ENCODE measurements at places on chromosomes 4 and X. TPM values are rescaled to one million over a fixed set of nuclear protein-coding genes. Genes with fewer than 3 reads are reported as not detected.

- no peaks in the 10 kb centered on the region for H3K4me1 ChIP-seq
- H3K4me3 ChIP-seq = no peak overlapping the region
- no peak for DNase-seq
- no peaks in the 10 kb centered on the region for H3K36me3 ChIP-seq
These were observed 371.7 kb downstream of the BCOR start for GRCh38 chrX:39725928-39726619.

DNA sequence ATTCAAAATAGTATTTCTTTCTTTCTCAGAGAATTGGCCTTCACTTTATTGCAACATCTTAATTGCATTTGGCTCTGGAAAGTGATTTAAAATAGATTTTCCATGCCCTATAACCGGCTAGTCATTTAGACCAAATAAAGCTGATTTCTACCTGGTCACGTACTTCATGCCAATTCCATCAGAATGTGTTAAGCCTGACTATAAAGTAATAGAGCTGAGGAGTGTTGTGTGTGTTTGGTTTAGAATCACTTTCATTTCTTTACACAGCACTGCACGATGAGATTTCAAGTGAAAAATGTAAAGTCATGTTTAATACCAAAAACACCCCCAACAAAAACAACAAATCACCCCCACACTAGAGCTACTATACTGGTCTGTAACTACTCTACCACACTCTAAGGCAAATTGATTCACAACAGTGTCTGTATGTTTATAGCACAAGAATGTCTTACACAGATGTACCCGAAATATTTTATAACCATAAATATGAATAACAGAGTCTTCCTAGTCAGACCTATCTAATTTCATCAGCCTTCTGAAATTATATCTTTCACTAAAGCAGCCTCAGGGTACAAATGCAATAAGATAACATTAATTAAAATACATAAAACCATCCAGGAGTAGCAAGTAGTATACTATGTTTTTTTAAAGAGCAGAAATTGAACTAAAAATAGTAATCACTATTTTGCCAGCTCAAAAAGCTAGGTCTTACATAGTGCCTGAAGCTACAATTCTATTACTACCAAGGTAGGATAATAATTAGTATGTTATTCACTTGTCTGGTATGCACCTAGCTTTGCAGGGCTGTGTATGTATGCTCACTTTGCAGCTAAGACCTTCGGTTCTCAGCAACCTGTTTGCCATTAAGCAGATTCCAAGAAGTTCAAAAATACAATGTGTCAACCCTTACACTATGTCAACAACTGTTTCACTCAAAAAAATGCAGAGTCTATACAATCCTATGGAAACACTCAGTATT lies 28.4 kb downstream of the APBB2 start:
- H3K36me3 ChIP-seq = no peaks in the 10 kb centered on the region
- H3K4me3 ChIP-seq = no peak overlapping the region
- no peaks in the 10 kb centered on the region for H3K27me3 ChIP-seq
- H3K27ac ChIP-seq = no peak overlapping the region
- DNase-seq = no peak

GRCh38 chr4:120874792-120875774 lies 47.4 kb downstream of the PRDM5 start:
- H3K4me3 ChIP-seq = no peak overlapping the region
- DNase-seq = no peak
- no peaks in the 10 kb centered on the region for H3K4me1 ChIP-seq
- H3K27ac ChIP-seq = no peak overlapping the region

GRCh38 chr4:42458657-42459056 lies 61.4 kb downstream of the SHISA3 start:
- H3K36me3 ChIP-seq = no peaks in the 10 kb centered on the region
- peaks cover 4% of the 10 kb centered on the region for H3K4me1 ChIP-seq
- no peak overlapping the region for H3K4me3 ChIP-seq
- no peaks in the 10 kb centered on the region for H3K27me3 ChIP-seq

GRCh38 chr4:72283357-72283756 lies 251.6 kb downstream of the NPFFR2 start:
- no peaks in the 10 kb centered on the region for H3K4me1 ChIP-seq
- H3K36me3 ChIP-seq = no peaks in the 10 kb centered on the region
- H3K4me3 ChIP-seq = no peak overlapping the region
- H3K27me3 ChIP-seq = no peaks in the 10 kb centered on the region
- no peak overlapping the region for H3K27ac ChIP-seq

DNA sequence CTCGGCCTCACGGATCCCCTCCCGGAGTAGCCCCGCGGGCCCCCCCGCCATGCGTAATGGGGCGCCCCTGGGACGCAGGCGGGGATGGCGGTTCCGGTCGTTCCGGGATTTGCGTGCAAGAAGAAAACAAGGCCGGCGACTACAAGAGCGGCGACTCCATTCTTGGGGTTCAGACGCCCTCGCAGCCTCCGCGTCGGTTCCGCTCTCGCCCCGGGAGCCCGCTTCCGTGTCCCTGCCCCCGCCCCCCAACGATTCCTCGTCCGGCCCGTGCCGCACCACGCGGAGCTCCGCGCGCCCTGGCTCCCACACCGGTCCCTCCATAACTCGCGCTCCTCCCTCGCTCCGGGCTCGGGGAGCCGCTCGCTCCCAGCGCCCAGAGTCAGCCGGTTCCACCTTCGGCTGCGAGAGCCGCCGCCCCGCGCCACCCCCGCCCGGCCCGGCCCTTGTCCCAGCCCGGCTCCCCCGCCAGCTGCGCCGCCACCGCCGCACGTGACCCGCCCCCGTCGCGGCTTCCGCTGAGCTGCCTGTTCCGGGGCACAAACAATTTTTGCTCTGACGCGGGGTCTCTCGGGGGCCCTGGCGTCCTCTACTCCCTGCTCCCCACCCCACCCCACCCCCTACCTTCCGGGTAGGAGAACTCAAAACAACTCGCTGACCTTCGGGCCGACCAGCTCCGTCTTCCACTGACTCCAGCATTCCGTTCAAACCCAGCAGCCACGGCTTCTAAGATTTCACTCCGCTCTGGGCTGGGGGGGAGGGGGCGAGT lies 78.8 kb upstream of the BCOR start:
- H3K36me3 ChIP-seq = no peaks in the 10 kb centered on the region
- peak overlapping the region; percentile 82 for H3K27ac ChIP-seq
- peak overlapping the region; percentile 59 for H3K4me3 ChIP-seq

DNA sequence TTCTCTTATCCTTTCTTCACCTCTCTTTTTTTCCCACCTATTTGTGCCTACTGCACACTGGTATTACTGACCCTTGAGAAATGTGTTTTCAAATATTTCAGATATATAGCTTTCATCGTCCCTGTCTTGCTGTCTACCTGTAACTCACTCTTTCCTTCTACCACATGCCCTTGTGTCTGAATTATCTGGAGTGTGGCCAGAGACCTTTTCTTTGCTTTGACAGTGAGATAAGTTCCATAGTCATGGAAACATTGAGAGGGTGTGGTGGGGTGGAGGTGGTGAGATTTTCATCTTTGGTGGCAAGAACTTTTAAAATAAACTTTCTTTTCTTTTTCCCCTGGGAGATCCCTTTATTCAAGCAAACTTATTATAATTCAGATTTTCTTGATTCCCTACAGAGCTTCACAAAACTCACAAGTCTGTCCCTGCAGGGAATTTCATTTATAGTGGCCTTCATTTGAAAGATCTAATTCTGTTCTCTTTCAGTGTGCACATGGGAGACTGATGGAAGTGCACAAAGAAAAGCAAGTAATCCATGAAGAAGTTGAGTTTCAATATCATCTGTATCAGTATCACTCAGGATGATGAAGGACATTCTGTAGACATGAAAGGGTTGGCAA lies 95.7 kb downstream of the SH2D1A start:
- H3K4me1 ChIP-seq = no peaks in the 10 kb centered on the region
- H3K27me3 ChIP-seq = no peaks in the 10 kb centered on the region
- DNase-seq = no peak
- no peak overlapping the region for H3K4me3 ChIP-seq
- H3K36me3 ChIP-seq = no peaks in the 10 kb centered on the region

MAGED4B gene
- not detected for total RNA-seq

NONO gene
- 477 TPM for total RNA-seq

Measured in Caco-2 (cell line).